Fibroblast of mammary gland (primary cell): ENCODE measurements at places on chromosomes 11 and 22.

GRCh38 chr11:123020968-123021367, 39.3 kb upstream of the BSX start:
- peak; percentile 59 for DNase-seq

DNA sequence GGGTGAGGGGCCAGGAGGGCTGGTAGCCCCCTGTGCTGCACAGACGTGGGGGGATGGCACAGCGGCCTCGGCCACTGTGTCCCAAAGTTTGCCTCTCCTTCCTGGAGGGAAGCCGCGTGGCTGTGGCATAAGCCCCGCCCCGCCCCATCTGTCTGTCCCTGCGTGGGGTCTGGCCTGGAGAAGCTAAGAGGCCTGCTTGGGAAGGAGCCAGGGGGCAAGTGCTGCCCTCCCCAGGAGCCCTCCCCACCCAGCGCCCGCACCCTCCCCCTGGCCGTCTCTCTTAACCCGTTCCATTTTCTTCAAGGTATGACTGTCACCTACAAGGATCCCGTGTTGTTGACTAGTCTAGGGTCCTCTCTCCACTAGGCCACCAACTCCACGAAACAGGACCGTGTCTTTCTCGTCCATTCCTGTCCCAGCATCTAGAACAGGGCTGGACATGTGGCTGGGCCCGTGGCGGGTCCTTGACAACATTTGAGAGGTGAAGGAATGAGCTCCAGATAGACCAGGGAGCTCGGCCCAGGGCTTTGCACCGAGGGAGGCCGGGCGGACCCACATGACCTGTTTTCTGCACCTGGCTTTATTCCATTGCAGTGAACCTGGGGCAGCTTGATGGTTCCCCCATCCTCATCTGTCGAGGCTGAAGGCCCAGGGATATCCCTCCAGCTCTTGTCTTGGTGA, 428.0 kb downstream of the TBC1D22A start:
- DNase-seq = no peak

DNA sequence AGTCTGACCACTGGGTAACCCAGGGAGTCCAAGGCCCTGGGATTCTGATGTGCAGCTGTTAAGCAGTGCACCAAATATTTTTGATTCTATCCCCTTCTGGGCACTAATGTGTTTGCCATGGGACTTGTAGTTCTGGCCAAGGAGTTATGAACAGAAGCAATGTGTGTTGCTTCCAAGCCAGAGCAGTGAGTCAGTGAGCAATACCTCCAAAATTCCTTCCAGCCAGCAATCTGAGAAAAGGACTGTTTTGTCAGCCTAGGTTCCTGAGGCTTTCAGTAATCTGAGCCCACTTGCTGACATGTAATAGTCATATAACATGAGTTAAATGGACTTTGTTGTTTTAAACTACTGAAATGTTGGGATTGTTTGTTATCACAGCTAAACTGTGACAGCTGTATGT, 311.4 kb downstream of the NELL1 start:
- no peak for DNase-seq

- DNase-seq = peak; percentile 63
Observed at GRCh38 chr11:26551186-26551801, 20.8 kb downstream of the MUC15 start.

DNA sequence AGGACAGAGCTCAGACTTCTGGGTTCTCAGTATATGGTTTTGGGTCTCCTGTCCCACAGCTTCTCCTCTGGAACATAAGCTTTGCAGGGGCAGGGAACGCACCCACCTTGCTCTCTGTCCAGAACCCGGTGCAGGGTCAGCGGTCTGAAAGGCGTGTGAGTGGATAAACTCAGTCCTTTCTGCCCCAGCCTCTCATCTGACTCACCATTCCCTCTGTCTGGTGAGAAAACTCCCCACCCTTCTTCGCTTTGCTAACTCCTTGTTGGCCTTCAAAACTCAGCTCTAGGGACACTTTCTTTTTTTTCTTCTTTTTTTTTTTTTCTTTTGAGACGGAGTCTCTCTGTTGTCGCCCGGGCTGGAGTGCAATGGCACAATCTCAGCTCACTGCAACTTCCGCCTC, 68.9 kb upstream of the NUP50 start:
- DNase-seq = no peak

DNA sequence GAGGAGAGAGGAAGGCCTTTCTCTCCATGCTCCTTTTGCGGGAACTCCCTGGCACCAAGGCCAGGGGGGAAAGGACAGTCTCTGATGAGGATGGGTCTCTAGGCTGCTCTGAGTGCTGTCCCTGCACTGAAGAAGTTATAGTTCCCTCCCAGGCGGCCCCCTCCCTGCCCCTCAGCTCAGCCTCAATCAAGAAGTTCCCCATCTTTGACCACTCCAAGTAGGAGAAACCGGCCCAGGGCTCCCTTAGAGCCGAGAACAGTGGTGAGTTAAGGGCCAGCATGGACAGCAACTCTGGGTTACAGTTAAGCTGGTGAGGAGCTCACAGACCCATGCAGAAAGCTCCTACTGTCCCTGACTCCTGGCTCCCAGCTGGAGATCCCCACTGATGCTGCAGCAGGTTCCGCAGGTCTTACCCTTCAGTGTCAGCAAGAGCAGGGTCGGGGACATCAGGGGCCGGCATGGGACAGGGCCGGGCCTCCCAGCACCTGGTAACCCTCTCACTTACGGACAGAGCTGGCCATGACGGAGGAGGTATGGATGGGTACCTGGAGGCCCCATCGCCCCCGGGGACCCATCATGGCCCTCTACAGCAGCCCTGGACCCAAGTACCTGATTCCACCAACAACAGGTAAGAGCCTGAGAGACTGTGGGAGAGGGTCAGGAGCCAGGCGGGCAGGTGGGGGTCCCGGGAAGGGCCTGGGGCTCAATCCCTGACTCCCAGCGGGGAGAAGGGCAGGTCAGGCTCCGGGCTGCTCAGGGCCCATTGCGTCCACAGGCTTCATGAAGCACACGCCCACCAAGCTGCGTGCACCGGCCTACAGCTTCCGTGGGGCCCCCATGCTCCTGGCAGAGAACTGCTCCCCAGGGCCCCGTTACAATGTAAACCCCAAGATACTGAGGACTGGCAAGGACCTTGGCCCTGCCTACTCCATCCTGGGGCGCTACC, 4.2 kb downstream of the SCGB1C1 start:
- no peak for DNase-seq

GRCh38 chr11:65906602-65907001, 6.4 kb upstream of the FOSL1 start:
- DNase-seq = no peak

- peak; percentile 34 for DNase-seq
Observed at GRCh38 chr11:122816761-122817520, 21.4 kb upstream of the CRTAM start.

- DNase-seq = peak; percentile 88
Observed at GRCh38 chr22:37454857-37455686, 27.8 kb upstream of the ELFN2 start.

GRCh38 chr22:26431261-26431995, 2.4 kb downstream of the ASPHD2 start:
- DNase-seq = peak; percentile 7

DNA sequence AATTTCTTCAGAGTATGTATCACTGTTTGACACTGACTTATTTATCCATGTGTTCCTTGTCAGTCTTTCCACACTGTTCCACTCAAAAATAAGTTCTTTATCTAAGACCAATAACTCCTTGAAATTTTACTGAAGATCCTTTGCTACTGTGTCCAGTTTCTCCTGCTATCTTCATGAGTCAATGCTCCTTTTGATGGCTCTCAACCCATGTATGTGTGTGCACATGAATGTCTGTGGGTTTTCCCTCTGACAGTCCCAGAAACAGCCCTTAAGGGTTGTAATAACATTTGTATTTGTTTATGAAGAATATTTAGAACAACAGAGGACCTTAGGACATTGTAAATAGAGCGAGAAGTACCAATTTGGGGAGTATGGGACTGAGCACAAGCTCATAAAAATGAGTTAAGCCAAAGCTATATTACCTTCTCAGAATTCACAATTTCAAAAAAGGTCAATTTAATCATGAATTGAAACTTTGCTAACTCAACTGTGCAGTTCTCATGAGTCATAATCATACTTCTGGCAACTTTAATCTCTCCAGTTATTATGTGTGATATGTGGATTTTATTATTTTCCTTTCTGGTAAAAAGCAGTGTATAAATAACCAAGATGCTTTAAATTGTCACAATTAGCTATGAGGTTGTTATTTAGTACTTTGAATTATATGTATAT, 533.6 kb downstream of the CNTN5 start:
- DNase-seq = no peak

- peak; percentile 35 for DNase-seq
Observed at GRCh38 chr11:130904380-130904779, 11.9 kb downstream of the SNX19 start.

- no peak for DNase-seq
Observed at GRCh38 chr11:43922295-43922648, 20.2 kb upstream of the C11orf96 start.

DNA sequence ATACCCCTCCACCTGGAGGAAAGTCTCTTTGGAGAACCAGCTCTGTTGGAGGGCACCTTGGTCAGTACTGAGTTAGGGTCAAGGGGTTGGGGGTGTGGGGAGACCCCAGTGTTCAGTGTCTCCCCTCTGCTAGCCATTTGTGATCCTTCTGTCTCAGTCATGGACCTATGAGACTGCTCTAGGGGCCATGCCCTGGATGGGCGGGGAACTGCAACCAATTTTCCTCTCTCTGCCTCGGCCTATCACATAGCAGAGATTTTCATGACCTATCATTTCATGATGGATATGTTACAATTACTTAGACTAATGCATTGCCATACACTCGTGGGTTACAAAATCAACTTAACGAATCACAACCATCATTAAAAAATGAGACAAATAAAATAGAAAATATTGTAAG, 7.4 kb downstream of the OTOG start:
- DNase-seq = no peak

GRCh38 chr11:33940538-33940815, 48.6 kb upstream of the LMO2 start:
- DNase-seq = no peak

DNA sequence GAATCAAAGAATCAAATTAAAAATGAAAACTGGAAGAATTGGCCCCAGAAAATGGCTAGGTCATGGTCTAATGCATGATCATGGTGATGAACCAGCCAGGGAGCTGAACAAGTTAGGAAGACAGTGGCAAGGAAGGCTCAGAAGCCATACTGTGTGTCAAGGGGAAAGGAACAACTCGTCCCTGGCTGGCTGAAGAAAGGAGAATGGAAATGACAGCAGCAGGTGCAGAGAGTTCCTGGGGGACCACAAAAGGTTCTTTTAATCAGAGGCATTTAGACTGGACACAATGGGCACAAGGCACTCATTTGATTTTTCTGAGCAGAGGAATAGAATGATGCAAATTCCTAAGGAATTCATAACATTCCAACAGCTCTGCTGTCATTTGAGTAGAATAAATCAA, 209.9 kb downstream of the LARGE1 start:
- DNase-seq = no peak

- DNase-seq = no peak
Observed at GRCh38 chr11:72605973-72606747, 68.1 kb downstream of the PDE2A start.

DNA sequence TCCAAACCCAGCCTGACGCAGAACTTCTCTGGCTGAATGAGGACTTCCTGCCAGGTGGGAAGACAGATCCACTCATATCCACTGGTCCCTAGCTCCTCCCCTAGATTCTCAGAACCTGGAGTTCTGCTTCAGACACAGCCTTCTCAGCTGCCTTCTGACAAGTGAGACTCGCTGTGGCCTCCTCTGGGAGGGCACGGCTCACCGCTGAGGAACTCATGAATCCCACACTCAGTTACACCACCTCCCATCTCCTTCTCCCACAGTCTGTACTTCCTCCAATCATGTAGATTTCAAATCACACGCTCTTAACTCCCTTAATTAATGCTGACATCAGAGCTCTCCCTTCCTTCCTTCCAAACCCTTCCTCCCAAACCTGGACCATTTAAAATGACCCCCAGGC, 86.4 kb upstream of the TMEM45B start:
- DNase-seq = no peak

DNA sequence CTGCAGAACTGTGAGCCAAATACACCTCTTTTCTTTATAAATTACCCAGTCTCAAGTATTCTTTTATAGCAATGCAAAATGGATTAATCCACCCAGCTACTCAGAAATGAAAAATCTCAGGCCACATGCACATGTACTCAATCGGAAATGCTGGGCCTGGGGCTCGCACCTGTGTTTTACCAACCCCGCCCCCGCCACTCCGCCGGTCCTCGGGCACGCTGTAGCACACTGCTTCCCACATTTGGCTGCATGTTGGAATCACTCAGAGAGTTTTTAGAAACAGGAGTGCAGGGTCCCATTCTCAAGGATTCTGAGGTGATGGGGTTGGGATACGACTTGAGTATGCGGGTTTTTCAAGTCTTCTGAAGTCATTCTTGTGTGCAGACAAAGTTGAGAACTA, 284.4 kb downstream of the NTM start:
- no peak for DNase-seq

- DNase-seq = no peak
Observed at GRCh38 chr11:116651098-116651736, 121.6 kb downstream of the BUD13 start.

- DNase-seq = no peak
Observed at GRCh38 chr11:78355309-78355705, 62.3 kb downstream of the GAB2 start.

- peak; percentile 82 for DNase-seq
Observed at GRCh38 chr11:76669901-76670484, 554 bp downstream of the LRRC32 start.

DNA sequence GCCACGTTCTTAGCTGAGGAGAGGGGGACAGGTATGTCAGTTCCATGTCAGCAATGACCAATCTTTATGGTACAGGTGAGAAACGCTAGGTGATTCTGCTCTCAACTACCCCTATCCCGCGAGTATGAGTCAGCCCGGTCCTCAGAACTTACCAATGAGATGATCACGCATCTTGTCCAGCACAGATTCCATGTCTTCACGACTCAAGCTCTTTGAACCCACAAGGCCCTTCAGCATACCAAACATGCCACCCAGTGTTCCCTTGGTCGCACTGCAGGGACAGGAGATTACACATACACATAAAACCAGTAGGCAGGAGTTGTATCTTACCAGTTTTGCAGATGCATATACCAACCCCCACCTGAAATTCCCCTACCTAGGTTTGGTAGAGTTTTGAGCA, 2.9 kb downstream of the SRPRA start:
- DNase-seq = peak; percentile 30

DNA sequence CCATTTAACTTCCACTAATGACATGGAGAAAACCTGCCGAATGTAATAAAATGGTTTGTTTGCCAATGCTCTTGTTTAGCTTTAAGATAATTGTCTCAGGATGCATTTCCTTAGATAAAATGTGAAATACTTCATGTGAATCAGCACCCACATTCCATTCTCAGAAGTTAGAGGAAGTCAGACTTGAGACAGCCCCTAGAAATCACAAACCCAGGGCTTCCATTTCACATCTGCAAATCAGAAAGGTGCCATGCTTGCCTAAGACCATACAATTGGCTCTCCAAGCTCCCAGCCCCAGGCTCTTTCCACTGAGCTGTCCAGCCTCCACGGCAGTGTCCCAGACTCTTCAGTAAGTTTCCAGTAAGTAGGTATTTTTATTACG, 35.6 kb upstream of the ADORA2A start:
- peak; percentile 53 for DNase-seq
